ENCODE measurements at places on chromosomes 1 and 21.

- no peak for DNase-seq
These were observed 96.7 kb downstream of the ESRRG start for GRCh38 chr1:216626394-216627067.

DNA sequence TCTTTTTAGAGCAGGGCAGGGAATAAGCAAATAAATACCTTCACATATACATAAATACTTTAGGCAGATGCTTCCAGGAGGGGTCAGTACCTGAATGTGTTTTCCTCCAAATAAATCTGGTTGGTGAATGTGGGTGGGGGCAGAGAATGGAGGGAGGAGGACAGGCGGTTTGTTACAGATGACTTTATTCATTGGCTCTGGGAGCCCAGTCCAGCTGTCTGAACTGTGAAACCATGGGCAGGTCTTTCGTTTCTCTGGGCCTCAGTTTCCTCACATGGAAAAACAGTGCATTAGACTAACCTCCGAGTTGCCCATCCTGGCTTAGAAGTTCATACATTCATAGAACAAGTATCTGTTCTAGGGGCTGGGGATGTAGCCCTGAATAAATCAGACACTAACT, 124.6 kb downstream of the IER5 start:
- DNase-seq = no peak

- no peak for DNase-seq
These were observed 11.4 kb upstream of the KCNC4 start for GRCh38 chr1:110198746-110199145.

DNA sequence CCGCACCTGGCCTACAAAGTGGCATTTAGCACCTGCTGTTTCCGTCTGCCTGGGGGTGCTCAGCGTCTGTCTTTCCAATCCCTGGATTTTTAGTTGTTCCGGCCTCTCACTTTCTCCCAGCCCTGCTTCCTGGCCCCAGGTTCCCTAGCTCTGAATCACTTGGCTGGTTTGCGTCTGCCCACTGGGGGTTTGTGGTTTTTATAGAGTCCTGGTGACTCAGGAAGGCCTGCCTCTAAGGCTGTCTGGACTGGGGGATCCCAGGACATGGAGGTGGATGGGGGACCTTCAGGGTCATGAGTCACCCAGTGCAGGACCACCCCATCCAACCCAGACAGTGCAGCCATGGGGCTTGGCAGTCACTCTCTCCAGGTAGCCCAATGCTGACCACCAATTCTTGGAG, 53.5 kb downstream of the MRPL37 start:
- DNase-seq = no peak

- no peak for DNase-seq
These were observed 24.9 kb downstream of the SUSD4 start for GRCh38 chr1:223338811-223339746.

GRCh38 chr1:24374891-24375786, 38.4 kb downstream of the STPG1 start:
- no peak for DNase-seq

DNA sequence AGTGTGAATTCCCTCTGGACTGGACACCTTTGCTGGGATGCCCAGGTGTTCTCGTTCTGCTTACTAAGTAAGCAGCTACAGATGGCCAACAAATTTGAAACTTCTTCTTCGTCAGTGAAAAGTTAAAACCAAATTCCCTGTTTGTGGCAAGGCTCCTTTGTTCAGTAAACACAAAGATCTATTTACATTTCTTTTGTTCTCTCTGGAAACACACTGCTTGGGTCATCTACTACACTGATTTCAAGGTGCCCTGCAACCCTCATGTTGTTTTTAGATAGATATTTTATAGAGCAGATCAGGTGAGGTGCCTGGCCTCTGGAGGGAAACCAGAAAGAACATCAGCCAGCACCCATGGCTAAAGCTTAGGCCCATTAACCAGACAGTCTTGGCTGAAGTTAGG, 157.2 kb upstream of the UBE2U start:
- DNase-seq = no peak

DNA sequence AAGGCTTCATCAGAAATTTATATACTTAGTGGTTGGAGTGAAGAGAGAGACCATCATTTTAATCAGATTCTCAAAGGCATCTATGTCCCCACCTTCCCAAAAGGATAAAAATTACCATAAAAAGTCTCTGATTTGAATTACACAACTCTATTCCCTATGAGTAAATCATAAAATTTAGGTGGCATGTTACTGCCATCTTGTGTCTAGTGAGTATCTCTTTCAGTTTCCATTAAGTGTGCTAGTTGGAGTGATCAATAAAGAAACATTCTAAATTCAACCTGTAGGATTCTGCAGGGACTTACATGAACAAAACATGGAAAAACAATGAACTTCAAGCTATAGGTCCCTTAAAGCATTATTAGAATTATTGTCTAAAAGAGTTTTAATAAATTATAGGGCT, 655.4 kb downstream of the LTN1 start:
- no peak for DNase-seq

DNA sequence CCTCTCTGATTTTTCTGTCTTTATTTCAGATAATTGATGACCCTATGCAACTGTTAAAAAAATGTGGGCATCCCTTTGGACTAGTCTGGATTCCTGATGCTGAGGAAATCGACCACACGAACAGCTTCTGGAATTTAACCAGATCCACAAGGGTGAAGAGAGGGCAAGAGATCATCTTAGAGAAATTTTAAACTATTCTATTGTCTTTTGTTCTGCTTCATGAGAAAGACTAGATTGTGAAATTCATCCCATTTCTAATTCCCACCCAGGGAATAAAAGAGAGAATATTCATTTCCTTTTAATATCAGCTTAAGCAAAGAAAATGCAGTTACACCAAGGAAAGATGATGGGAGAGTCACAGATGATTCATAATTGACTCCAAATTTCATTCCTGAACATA, 71.8 kb downstream of the DUSP10 start:
- no peak for DNase-seq

- no peak for DNase-seq
These were observed 657.4 kb upstream of the ADGRL4 start for GRCh38 chr1:79663916-79664315.

Measured in HEK293T (cell line).